ENCODE measurements at places on chromosomes 3 and 15.

- peak; percentile 90 for DNase-seq
Observed at GRCh38 chr15:70258369-70259027, 160.8 kb upstream of the TLE3 start.

DNA sequence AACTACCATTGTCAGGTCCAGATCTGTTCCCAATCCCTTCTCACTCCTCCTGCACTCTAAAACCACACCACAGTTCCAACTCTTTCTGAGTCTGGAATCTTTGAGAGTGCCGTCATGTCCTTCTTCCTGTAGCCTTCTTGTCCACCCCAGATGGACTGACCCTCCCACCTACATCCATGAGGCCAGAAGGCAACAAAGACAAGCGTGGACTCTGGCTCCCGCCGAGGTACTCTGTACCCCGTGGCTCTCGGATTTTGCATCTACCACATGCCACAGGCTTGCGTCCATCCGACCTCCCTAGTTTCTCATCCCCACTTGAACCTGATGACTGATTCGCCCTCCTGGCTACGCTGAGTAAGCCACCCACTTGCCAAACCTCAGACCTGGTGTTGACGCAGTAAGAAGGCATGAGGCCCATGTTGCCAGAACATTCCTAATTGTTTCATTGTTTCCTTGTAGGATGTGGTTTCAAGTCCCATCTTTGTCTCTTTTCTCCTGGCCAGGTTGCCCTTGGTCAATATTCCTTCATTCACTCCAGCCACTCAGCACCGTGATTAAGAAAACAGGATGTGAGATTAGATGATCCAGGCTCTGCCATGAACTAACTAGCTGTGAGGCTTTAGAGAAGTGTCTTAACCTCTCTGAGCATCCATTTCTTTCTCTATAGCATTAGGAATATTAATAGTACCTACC is 1.1 kb upstream of the ZBTB38 start:
- DNase-seq, result no peak

DNA sequence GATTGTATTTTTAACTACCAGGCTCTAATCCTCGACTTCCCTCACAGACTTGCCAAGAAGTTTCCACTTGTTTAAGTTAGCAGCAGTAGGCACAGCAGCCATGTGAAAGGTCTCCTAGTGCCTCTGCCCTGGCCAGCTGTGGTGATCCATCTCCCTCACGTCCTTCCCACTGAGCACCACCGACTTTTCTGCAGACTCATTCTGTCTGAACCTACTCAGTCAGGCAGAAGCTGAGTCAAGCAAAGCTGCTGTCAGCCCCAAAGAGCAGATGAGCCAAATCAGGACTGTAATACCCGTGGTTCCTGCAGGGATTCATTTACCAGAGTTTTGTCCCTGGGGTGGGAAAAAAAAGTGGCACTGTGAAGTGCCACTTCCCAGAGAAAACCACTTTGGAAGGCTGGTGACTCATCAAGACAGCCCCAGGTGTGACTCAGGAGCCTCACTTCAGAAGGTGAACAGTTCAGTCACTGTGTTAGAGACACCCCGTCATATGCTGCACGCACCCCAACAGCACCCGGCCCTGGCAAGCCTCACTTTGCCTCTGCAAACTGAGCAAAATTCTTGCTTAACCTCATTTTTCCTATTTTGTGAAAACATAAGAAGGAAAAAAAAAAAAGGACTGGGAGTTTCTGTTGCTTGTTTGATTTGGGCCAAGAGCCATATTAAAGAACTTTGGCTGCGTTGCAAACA is 76.0 kb downstream of the WWTR1 start:
- DNase-seq, result no peak

GRCh38 chr15:77417602-77418001 is 2.3 kb downstream of the PEAK1 start:
- no peak for DNase-seq

DNA sequence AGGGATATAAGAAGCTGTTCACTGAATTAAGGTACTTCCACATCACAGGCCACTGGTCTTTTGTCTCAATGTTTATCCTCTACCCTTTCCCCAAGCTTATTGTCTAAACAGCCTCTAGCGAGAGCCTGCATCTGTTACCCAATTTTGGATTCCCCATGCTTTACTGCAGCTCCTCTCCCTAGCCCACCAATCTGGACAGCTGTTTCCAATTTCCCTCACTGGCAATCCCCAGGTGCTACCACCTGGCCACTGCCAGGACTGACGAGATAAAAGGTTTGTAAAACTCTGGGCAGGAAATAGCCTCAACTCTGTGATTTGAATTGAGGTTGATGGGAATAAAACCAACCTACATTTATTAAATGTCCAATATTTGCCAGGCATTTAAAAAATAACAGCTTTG is 58.0 kb upstream of the TEX9 start:
- no peak for DNase-seq

- no peak for DNase-seq
Observed at GRCh38 chr15:87579537-87579936, 677.0 kb downstream of the NTRK3 start.

DNA sequence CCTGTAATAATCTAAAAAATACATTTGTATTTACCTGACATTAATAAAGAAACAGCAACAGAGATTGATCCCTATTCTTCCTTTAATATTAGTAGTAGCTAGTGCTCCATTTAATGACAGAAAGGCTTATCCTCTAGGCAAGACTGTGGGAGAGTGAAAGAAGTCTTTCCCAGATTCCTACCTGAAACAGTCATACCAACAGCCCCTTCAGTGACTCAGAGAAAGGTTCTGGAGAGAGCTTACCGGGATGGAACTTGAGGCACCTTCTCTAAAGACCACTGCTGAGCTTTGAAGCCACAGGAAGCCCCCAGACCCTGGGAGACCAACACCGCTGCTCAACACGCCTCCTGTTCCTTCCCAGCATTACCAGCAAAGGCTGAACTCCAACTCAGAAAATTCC is 66.9 kb upstream of the FGF12 start:
- no peak for DNase-seq

DNA sequence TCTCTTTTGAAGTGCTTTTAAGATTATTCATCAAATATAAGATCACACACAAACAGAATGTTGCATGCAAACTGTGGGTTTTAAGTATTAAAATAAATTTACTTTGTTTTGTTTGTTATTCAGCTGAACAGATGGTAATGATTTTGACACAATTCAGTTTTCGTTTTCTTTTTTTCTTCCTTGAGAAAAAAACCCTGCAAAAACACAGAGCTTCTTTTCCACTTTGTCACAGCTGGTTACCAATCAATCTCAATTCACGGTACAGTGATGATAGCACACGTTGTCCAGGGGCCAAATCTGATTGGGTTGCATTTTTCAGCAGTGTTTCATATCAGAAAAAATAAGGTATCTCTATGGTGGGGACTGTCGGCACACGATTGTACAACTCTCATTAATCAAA is 473.6 kb downstream of the ROBO2 start:
- DNase-seq, result no peak

DNA sequence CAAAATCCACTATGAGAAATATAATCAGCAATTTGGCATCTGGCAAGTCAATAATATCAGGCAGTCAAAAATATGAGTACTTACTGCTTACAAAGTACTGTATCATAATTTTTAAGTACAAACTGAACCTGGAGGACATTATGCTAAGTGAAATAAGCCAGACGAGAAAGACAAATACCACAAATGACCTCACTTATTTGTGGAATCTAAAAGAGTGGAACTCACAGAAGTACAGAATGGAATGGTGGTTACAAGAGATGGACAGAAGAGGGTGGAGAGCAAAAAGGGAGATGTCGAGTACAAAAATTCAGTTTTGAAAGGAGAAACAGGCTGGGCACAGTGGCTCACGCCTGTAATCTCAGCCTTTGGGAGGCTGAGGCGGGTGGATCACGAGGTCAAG is 12.4 kb downstream of the PCYT1A start:
- no peak for DNase-seq

DNA sequence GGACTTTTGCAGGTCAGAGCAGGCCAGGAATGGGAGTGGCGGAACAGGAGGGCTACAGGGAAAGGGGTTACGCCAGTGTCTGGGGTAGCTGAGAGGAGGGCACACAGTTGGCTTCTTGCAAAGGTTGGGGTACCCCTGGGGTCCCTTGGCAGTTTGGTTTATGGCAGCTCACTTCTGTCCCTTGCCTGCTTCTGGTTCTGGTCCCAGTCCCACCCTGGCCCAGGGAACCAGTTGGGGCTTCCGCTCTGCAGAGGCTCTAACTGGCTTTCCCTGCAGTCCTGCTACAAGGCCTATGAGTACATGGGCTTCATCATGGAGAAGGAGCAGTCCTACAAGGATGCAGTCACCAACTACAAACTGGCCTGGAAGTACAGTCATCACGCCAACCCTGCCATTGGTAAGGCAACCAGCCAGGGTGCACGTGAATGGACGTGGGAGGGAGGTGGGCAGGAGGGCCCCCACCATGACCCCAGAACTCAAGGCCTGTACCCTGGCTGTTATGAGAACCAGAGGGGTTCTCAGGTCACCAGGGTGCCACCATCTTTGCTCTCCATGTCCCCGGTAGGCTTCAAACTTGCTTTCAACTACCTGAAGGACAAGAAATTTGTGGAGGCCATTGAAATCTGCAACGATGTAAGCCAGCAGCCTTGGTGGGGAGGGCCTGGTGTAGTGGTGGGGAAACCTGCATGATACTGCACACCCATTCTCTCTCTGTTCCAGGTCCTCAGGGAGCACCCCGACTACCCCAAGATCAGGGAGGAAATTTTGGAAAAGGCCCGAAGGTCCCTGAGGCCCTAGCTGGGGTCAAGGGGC is 15.2 kb downstream of the CSRNP1 start:
- DNase-seq, result no peak

DNA sequence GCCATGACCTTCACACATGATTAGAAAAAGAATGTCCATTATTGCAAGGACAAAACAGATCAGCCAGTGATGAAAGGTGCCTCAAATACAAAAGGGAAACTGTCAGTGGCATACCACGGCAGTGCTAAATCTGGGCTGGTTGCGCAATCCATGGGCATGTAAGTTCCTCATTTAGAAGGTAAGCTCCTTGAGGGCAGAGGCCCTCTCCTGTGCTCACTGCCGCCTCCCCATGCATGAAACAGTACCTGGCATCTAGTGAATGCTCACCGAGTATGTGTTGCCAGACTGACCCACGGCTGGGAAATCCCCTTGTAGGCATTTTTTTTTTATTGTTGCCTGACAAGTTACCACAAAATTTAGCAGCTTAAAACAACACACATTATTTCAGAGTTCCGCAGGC is 312.1 kb upstream of the CHRM5 start:
- DNase-seq, result no peak

DNA sequence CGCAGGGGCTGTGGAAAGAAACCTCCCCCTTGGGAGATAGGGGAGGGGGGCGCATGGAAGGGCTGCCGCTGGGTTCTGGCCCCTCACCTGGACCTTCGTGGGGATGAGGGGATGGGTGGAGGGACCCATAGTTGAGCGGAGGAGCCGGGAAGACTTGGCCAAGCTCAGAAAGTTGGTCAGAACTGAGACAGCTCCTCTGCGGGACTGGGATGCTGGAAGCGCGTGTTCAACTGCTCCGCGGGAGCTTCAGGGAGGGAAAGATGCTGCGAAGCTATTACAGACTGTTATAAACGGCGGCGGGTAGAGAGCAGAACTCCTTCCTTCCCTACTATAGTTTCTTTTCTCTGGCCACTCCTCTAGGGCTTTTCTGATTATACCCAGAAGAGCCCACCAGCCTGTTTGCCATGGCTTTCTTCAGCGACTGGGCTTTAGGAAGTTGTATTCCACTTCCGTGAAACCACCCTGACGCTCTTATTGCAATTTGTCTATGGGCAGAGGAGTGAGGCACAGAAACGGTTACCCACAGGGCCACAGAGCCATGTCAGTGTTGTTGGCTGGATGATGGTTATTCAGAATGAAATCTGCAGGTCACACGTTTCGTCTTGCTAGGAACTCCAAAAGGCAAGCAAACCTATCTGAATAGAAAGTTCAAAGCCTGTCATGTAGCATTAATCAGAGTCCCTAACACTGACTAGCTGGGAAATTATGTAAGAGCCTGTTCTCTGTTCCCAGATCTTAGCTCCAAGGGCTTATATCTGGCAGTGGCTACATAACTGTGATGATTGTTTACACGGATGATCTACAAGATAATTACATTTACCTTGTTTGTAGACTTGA is 1.1 kb downstream of the SYNPR start:
- no peak for DNase-seq

GRCh38 chr3:109973733-109974132 is 636.4 kb upstream of the DPPA4 start:
- no peak for DNase-seq

- DNase-seq, result no peak
Observed at GRCh38 chr15:74340150-74340549, 27.3 kb downstream of the CYP11A1 start.

DNA sequence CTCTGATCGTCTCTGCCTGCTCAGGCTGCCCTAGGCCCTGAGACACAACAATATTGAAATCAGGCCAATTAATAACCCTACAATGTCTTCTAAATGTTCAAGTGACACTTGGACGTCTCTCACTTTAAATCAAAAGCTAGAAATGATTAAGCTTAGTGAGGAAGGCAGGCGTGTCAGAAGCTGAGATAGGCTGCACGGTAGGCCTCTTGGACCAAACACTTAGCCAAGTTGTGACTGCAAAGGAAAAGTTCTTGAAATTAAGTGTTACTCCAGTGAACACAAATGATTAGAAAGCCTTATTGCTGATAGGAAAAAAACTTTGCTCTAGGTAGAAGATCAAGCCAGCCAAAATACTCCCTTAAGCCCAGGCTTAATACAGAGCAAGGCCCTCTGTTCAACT is 2.2 kb downstream of the HPS3 start:
- DNase-seq, result no peak

DNA sequence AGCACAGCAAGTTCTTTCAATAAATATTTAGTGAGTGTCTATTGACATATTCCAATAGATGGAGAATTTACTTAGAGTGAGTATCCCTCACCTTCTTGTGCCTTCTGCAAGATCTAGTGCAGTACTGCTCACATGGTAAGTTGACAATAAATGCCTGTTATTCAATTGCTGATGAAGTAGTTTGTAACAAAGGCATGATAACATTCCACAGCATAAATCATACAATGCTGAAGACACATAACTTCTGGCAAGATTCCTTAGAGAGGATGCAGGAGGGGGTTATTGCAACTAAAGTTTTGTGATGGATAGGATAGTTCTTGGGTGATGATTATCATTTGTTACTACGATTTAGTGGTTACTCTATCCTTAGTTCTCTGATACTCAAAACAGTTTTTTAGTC is 112.2 kb upstream of the RBMS3 start:
- DNase-seq, result no peak

DNA sequence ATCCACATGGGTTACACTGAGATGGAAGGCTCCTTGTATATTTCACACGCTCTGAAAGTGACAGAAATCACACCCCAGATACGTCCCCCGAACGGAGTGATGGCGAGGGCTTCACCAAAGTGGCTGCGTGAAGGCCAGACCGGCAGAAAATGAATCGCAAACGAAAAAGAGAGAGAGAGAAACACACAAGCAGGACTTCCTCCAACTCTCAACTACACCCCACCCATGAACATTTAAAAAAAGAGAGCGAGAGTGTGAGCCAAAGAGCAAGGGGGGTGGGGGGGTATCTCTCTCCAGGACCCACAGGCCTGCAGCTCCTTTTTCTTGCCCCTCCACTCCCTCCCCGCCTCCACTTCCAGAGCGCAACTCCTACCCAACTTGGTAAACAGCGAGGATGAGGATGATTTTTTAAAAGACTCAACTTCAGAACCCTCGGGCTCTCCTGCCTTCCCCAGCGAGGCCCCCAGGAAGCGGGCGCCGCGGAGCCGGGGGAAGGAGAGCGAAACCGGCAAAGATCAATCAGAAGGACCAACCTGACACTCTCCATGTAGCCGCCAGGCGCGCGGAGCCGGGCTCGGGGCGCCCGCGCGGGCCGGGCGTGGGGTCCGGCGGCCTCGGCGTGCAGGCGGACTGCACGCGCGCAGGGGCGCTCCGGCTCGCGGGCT is 519.1 kb downstream of the FOXP1 start:
- DNase-seq, result peak; percentile 49

GRCh38 chr3:44954962-44955361 is 21.0 kb downstream of the ZDHHC3 start:
- DNase-seq, result no peak
